Activated CD8-positive, alpha-beta memory T cell treated with anti-CD3 and anti-CD28 coated beads for 48 hours (primary cell): ENCODE measurements at places on chromosomes 7 and 10.

DNA sequence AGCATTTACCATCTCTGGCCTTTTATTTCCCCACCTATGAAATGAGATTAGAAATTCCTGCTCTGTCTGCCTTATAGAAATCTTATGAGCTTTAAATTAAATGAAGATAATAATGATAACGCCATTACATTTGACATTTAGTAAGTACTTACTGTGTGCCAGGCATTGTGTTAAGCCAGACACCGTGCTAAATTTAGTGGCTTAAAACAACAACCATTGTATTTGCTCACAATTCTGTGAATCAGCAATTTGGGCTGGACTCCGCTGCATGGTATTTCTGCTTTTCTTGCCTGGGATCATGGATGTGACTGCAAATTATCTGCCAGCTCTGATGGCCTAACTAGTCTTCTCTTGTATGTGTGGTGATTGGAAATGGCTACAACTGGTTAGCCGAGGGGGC is 56.4 kb upstream of the CCDC6 start:
- no peak for DNase-seq

- no peak for DNase-seq
Measured at GRCh38 chr7:118754608-118755007, 530.1 kb downstream of the ANKRD7 start.

- DNase-seq, result no peak
Measured at GRCh38 chr10:30432622-30433305, 1.2 kb upstream of the MAP3K8 start.

- no peak for DNase-seq
Measured at GRCh38 chr7:72308986-72309385, 103.2 kb downstream of the CALN1 start.

- no peak for DNase-seq
Measured at GRCh38 chr7:50664937-50665336, 99.7 kb upstream of the DDC start.

DNA sequence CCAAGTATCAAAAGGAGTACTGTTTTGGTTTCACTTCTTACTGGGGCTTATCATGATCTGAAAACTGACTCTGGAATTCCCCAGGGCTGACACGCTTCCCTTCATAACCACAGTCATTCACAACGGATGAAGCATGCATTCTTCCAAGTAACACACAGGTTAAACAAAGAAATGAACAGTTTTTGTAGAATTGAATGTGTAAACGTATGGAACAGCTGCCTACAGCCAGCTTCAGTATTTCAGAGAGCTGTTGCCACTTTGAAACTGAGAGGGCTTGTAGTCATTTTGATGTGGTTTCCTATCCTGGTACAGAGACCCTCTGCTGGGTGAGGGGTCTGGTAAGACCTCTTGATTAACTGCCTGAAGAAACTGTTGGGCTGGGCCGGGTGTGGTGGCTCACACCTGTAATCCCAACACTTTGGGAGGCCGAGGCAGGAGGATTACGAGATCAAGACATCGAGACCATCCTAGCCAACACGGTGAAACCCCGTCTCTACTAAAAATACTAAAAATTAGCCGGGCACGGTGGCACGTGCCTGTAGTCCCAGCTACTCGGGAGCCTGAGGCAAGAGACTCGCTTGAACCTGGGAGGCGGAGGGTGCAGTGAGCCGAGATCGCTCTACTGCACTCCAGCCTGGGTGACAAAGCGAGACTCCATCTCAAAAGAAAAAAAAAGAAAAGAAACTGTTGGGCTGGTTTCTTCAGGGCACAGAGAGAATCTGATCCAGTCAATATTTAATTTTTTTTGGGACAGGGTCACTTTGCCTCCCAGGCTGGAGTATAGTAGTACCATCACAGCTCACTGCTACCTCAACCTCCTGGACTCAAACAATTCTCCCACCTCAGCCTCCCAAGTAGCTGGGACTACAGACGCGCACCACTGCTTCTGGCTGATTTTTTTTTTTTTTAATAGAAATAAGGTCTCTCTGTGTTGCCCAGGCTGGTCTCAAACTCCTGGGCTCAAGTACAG is 4.7 kb downstream of the NFE2L3 start:
- no peak for DNase-seq

DNA sequence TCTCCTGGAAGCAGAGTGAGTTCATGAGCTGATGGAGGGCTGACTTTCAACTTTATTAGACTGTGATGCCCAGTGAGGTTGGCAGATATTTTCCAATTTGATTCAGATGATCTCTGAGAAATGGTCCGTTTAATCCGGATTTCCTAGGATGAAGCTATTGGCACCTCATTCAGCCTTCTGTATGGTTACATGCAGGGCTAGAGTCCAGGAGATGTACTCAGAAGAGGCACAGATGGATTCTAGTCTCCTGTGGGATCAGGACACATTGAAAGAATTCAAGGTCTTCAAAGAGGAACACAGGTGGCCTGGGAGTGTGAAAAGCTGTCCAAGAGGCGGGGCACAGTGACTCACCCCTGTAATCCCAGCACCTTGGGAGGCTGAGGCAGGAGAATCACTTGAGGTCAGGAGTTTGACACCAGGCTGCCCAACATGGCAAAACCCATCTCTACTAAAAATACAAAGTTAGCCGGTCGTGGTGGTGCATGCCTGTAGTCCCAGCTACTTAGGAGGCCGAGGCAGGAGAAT is 23.0 kb upstream of the RHEB start:
- no peak for DNase-seq

DNA sequence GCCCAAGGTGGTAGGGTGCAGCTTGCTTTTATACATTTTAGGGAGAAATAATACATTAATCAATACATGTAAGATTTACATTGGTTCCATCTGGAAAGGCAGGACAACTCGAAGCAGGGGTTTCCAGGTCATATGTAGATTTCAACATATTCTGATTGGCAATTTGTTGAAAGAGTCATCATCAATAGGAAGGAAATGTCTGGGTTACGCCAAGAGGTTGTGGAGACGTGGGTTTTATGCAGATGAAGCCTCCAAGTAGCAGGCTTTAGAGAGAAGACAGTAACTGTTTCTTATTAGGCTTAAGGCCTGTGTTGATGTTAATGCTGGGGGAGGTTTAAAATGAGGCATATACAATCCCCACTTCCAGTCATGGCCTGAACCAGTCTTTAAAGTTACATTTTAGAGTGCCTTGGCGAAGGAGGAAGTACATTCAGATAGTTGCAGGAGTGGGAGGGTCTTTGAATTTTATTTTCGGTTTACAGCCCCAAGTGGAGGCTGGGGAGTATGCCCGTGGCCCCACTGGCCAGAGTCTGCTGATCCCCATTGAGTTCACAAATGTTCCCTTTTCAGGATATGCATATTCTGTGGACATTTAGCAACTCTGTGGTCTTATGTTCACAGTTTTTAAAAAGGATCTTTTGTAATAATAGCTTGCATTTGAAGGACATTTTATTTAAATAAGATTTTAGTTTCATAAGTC is 166.0 kb upstream of the GDF10 start:
- DNase-seq, result no peak

DNA sequence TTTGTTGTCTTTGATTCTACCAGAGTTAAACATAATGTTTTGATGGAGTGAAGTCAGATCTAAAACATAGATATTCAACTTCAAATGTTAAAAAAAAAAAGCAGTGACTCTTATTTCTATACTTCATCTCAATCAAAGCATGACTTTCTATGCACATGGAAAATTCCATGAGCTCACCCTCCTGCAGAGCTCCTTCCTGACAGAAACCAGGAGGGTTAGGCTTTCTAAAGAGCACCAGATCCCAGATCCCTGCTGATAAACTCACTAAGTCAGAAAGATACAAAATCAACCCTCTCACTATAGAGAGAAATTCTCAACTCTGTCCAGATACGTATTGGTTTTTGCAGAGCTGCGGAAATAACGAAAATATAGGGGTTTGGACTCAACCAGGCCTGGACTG is 122.6 kb downstream of the FAM107B start:
- DNase-seq, result no peak

DNA sequence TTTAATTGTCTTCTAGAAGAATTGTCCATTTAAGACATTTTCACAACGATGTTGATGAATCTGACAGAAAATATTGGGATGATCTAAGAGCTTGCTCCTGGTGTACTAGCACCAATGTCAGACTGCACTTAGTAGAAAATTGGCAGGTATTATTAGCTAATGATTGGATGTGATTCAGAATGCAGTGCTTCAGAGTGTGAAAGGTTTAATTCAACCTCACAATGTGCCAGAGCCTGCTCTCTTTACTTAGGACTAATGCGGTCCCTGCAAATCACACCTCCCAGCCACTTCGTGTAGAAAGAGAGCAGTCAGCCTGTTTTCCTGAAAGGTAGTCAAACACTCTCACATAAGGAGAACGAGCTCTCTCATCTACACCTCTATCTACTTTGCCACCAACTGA is 197.5 kb downstream of the ZNF438 start:
- no peak for DNase-seq

- DNase-seq, result no peak
Measured at GRCh38 chr7:140533394-140533872, 54.1 kb upstream of the MKRN1 start.

GRCh38 chr10:132110713-132111112 is 45.0 kb downstream of the JAKMIP3 start:
- no peak for DNase-seq

DNA sequence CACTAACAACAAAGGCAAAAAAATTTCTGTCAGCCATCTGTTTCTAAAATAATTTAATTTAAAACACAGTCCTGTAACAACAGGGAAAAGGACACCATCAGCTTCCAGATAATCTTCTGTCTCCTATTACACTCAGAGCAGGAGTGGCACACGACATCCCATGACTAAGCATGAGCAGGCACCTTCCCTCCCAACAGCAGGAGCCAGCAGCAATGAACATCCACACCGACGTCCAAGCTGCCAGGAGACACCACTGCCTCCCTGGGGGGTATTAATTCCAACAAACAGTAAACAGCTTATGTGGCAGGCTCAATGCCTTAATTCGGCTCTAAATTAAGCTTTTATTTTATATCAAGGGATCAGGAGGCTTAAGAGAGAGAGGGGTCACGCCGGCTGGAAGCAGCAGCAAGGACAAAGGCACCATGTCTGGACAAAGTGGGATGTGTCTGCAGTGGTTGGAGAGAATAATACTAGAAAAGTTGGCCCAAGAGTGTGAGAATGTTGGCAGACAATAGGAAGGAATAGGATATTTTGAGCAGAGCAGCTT is 45.7 kb downstream of the KIAA1549 start:
- no peak for DNase-seq

DNA sequence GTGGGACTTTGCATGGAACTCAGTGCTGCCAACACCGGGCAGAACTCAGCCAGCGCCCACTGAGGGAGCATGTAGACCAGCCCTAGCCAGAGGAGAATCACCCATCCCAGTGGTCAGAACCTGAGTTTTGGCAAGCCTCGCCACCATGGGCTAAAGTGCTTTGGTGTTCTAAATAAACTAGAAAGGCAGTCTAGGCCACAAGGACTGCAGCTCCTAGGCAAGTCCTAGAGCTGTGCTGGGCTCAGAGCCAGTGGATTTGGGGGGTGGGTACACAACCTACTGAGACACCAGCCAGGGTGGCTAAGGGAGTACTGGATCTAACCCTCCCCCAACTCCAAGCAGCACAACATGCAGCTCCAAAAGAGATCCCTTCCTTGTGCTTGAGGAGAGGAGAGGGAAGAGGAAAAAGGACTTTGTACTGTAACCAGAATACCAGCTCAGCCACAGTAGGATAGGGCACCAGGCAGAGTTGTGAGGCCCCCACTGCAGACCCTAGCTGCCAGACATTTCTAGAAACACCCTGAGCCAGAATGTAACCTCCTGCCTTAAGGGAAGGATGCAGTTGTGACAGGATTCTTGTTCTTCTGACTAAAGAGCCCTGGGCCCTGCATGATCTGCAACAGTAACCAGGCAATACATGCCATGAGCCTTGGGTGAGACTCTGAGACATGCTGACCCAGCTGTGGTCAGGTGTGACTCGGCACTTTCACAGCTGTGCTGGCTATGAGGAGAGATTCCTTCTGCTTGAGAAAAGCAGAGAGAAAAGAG is 24.4 kb downstream of the GSDME start:
- no peak for DNase-seq

DNA sequence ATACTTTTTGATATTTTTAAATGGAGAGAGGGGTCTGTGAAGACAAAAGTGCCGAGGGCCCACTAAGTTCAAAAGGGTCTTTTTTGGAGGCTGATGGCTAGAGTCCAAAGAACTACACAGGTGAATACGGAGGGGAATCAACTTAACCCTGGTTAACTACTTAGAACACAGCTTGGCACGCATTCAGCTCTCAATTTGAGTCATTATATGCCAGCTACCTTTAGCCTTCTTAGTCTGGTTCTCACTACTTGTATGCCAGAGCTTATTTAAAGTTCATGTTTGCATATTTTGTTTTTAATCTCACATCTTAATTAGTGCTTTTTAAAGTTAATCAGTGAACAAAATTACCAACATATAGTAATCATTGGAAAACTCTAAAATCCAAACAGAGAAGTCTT is 80.8 kb downstream of the VWDE start:
- no peak for DNase-seq

DNA sequence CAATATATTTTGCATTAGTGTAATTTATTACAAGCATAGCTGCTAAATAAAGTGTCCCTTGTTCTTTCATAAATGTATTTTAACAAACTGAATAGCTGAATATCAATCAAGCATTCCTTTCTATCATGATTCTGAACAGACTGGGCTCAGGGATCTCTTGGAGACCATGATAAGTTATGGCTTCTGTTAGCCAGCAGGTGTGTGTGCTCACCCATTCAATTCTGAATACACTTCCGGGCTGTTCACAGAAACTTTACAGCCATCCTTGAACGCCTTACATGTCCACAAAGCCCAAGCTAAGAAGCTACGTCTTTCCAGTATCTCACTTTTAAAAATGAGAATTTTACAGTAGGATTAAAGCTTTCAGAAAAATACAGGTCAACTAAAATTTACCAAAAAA is 115.1 kb downstream of the SVIL start:
- DNase-seq, result no peak

DNA sequence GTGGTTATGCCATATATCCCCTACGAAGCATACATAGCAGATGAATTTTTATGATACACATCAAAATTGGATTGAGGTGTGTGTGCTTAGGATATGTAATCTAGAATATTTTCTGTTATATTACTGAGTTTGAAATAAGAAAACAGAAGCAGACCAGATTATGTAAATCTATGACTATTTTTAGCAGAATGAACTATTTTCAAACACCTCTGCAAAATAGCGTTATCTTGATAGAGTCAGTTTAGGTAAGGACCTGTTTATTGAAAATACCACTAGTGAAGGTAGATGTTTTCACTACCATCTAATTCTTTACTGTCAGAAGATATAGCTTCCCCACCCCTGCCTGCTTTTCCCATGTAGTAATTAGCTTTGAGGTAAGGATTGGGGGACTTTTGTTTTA is 9.1 kb downstream of the LANCL2 start:
- DNase-seq, result no peak
